Mucosa of gallbladder (tissue), 1 donor: ENCODE measurements at places on chromosomes 3 and 15.

GRCh38 chr3:185397676-185398075 lies 34.7 kb downstream of the MAP3K13 start:
- DNase-seq, result no peak

GRCh38 chr15:71455107-71455506 lies 339.8 kb downstream of the THSD4 start:
- no peak for DNase-seq

DNA sequence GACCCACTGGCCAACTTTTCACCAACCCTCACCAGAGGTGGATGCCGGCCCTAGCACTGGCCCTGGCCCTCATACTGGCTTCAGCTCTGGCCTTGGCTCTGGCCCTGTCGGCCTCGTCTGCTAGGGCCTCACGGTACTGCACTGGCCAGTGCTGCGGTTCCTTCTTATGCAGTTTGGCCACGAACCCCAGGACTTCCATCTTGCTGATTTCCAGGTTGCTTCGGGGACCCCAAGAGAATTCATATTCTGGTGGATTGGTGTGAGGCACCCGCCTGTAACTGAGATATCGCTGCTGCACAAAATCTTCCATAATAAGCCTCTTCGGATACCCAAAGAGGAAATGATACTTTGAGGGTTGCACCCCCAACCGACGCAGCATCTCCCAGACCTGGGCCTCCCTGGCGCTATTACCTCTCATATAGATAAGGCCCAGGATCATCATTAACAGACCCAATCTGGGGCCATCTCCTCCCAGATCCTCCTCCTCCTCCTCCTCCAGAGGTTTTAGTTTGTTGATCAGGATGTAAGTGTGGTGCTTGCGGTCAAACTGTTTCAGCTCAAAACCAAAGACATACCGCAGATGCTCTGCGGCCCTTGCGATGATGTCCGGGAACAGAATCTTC lies 883 bp downstream of the MAGEF1 start:
- no peak for DNase-seq

DNA sequence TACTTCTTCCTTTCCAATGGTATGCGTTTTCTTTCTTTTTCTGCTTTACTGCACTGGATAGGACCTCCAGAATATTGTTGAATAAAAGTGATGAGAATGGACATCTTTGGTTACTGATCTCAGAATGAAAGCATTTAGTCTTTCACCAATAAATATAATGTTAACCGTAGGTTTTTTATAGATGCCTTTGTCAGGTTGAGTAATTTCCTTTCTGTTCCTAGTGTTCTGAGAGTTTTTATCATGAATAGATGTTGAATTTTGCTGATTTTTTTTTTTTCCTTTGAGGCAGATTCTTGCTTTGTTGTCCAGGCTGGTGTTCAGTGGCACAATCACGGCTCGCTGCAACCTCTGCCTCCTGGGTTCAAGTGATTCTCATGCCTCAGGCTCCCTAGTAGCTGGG lies 158.4 kb downstream of the KLHL25 start:
- DNase-seq, result no peak

DNA sequence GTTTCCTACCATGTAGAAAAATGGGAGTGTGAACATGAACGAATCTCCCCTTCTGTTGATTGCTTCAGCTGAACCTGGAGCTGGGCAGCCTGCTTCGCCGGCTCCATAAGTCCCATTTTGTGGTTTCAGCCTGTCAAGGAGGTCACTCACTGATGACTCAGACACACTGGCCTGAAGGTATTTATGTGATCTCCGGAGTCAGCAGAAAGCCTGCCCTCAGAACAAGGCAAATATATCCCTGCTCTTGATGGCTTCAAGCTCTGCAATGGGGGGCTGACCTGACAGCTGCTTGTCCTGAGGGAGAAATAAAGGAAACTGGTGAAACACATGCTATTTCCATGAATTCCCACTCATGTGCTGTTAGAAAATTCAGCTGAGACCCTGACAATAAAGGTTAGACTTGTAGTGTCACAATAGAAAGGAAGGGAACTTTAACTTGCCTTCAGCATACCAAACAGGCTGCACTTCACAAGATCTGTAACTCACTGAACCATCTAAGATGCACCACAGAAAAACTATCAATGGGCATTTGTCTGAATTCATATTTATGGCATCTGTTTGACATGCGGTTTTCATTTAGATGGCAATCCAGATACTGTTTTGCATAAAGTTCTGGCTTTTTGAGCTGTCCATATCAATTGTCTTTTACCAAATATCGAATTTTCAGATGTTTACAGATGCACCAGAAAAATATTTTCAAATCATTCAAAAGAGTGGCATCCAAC lies 282.0 kb upstream of the VEPH1 start:
- no peak for DNase-seq

DNA sequence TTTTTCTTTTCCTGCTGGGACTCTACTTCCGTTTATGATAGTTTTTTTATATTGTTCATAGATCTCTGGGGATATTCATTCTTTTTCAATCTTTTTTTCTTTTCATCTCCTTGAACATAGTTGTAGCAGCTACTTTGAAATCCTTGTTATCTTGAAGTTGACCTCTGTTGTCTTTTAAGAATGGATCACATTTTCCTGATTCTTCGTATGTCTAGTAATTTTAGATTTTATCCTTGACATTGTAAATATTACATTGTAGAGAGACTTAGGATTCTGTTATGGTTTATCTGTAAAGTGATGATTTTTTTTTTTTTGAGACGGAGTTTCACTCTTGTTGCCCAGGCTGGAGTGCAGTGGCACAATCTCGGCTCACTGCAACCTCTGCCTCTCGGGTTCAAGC lies 20.5 kb downstream of the MKRN2 start:
- DNase-seq, result no peak

DNA sequence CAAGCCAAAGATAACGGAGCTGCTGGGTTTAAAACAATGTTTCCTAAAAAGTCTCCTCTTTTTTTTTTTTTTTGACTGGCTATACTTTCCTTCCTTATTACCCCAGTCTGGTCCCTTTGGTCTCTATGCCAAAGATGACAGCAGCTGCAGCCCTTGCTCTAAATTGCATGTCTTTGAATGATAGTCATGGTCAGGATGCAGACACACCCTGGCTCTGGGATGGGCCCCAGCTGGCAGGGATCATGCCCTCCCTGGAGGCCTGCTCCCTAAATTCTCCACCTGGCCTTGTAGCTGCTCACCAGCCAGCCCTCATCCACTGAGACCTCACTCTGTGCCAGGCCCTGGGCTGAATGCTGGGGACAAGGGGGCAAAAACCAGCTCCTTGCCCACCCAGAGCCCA lies 95.8 kb downstream of the MESD start:
- no peak for DNase-seq

DNA sequence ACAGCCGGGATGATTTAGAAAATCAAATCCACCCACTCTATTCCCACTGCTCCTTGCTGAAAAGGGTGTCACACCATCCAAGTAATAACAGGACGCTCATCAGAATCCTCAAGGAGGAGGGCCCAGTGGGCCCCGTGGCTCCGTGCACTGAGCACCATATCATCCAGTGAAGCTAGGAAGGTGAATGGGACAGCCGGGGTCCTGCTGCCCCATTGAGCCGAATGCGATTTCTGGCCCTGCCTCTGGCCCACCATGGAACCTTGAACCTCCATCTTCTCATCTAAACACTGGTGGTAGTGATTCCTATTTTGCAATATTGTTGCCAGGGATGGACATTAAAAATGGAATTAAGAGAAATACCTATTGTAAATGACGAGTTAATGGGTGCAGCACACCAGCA lies 99.1 kb upstream of the SLC6A11 start:
- no peak for DNase-seq

DNA sequence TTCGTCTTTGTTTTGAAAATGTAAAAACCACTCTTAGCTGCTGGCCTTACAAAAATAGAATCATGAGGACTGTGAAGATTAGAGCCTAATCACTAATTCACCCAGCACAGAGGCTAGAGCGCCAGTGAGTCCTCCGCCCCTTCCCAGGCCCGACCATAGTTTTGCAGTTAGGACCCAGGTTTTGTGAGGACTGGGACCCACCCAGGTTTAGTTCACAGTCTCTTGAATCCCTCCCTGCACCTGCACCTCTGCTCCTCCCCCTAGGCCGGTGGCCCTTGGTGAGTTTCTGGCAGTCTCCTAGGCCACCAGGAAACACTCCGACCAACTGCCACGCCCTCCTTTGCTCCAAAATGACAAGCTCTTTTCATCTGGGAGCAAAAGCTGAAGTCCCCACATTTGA lies 136.0 kb upstream of the CCDC54 start:
- DNase-seq, result no peak
